ENCODE measurements at places on chromosomes 5 and 9. TPM values are rescaled to one million over a fixed set of nuclear protein-coding genes. Genes with fewer than 3 reads are reported as not detected.

NMUR2 gene
- not detected for total RNA-seq

DNA sequence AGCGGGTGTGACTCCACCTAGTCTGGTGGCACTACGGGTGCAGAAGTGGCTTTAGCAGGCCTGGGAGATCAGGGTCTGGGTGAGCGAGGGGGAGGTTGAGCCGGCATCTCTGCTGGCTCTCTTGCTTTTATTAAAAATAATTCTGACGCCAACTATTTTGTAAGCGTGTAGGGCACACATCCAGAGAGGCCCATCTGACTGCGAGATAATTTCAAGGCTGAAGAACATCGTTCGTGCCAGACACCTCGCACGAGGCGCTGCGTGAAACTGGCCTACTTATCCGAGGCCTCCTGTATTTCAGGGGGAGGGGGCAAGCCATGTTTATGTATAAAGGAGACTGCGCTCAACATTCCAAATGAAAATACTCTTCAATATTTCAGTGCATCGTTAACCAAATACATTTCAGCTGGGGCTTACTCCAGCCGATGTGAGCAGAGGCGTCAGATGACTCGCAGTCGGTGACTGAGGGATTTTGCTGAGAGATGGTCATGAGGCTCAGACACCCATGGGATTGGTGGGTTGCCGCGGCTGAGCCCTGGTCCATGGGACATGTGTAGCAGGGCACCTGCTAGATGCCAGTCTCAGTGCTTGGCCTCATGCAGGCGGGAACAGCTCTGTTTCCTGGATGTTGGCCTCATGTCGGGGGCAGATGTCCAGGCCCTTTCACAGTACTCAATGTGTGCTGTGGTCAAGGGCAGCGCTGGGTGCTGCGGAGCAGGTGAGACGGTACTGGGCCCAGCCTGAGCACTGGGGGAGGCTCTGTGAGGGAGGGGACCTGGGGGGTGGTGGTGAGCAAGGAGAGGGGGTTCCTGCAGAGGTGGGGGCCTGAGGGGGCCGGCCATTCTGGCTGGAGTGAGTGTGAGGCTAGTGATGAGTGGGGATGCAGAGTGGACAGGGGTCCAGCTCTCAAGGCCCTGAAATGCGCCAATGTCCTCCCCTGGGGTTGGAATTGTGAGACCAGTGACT lies 201.5 kb downstream of the DAB2IP start:
- H3K27ac ChIP-seq: no peak overlapping the region
- H3K27me3 ChIP-seq: no peaks in the 10 kb centered on the region
- no peak overlapping the region for H3K4me3 ChIP-seq
- H3K4me1 ChIP-seq: peaks cover 4% of the 10 kb centered on the region

BHMT gene
- total RNA-seq: not detected

GRCh38 chr5:164302533-164303235 lies 797.3 kb downstream of the MAT2B start:
- peaks cover 49% of the 10 kb centered on the region for H3K27me3 ChIP-seq
- no peaks in the 10 kb centered on the region for H3K4me1 ChIP-seq
- H3K4me3 ChIP-seq: no peak overlapping the region
- no peaks in the 10 kb centered on the region for H3K36me3 ChIP-seq
- no peak overlapping the region for H3K27ac ChIP-seq

- peaks cover 24% of the 10 kb centered on the region for H3K27me3 ChIP-seq
- no peaks in the 10 kb centered on the region for H3K4me1 ChIP-seq
- no peak overlapping the region for H3K4me3 ChIP-seq
These were observed 337.7 kb downstream of the PLK2 start for GRCh38 chr5:58122157-58122556.

- no peak for DNase-seq
- H3K27ac ChIP-seq: no peak overlapping the region
- no peaks in the 10 kb centered on the region for H3K36me3 ChIP-seq
- H3K4me3 ChIP-seq: no peak overlapping the region
- peaks cover 4% of the 10 kb centered on the region for H3K4me1 ChIP-seq
These were observed 72.2 kb downstream of the RGS3 start for GRCh38 chr9:113535756-113536155.

- peaks cover 3% of the 10 kb centered on the region for H3K27me3 ChIP-seq
- H3K36me3 ChIP-seq: no peaks in the 10 kb centered on the region
- no peak overlapping the region for H3K4me3 ChIP-seq
These were observed 60.4 kb upstream of the SMIM23 start for GRCh38 chr5:171725205-171725601.
